ENCODE measurements at places on chromosomes 12 and 14.

DNA sequence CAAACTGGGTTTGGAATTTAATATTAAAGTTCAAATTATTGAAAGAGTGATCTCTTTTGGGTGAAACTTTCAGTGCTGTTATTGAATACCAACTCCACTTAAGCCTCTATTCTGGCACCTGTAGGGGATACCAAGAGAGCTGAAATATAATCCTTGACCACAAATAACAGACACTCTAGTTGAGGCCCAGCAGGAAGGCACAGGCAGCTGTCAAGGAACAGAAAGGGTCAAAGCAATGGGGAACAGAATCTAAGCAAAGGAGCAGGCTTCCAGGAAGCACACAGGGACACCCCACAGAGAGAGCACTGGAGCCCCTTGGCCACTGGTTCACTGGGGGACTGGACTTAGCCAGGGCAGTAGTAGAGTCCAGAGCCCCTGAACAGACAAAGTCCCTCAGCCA lies 120.9 kb upstream of the SFSWAP start:
- no peak for DNase-seq

DNA sequence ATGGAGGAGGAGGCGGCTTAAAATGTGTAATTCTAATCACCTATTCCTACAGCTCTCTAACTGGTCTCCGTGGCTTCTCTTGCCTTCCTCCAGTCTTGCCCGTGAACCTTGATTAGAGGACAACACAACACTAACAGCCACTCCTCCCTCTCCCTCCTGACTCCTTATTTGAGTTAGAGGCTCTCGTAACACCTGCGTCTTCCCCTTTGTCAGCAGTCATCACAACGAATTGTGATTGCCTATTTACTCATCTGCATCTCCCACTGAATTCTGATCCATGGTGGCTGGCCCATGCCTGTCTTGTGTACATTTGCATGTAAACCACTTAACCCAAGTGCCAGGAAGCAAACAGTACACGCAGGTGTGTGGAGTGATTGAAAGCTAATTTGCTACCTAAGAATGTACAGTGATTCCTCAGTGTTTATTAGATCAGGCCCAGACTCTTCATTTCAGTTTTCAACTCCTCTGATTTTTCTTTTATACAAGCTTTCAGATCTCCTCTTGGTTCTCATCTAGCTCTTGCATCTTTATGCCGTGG lies 154.5 kb downstream of the MON2 start:
- no peak for DNase-seq

DNA sequence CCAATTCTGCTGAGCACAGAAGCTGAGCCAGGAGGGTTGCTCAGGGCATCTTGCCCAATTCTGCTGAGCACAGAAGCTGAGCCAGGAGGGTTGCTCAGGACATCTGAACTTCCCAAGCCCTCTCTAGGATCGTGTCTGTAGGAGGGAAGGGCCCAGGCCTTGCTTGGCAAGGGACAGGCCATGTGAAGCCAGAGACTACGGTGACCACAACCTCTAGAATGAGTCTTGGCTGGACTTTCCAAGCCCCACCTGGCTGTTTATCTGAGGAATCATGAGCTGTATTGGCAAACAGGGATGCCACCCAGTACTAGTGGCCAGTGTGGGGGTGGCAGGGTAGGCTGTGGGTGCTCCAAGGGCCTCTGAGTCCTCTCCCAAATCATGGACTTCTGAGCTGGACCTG lies 7.7 kb upstream of the SERPINA6 start:
- no peak for DNase-seq

GRCh38 chr14:73283608-73284379 lies 46.5 kb downstream of the PAPLN start:
- no peak for DNase-seq

GRCh38 chr12:57130941-57131340 lies 2.7 kb downstream of the LRP1 start:
- DNase-seq, result no peak

- DNase-seq, result no peak
These were observed 48.2 kb upstream of the DYNC1H1 start for GRCh38 chr14:101915871-101916815.

DNA sequence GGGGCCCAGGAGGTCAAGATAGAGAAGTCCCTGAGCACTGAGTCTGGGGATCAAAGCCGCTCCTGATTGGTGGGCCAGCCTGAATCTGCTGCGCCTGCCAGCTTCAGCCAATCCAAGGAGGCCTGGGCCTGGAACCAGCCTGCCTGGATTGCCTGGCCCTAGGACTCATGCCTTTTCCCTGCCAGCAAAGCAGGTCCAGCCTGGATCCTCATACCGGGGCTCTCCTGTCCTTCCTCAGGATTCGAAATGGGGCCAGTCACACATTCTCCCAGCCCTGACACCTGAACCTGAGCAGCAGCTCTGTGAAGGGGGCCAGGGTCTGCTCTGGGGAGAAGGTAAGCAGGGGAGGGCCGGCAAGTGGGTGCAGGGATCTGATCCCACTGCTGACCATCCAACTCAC lies 81.9 kb downstream of the NINJ2 start:
- DNase-seq, result no peak

- no peak for DNase-seq
These were observed 49.4 kb downstream of the PITPNM2 start for GRCh38 chr12:123101526-123101925.

DNA sequence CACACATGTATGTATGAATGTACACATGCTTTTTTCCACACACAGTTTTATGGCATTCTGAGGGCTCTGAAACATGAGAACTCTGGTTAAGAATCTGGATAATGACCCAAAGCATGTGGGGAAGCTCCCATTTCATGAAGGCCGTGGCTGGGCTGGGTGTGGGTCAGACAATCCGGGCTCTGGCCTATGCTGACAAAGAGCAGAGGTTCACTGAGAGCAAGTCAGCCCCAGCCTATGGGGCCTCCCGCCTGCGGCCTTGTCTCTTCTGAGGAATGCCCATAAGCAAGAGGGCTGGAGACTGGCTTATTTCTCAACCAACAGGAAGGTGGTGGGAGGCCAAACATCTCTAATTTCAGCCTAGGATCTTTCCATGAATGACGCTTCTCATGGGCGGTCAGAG lies 8.5 kb downstream of the MYH6 start:
- no peak for DNase-seq

GRCh38 chr12:75820848-75821578 lies 210.6 kb downstream of the PHLDA1 start:
- no peak for DNase-seq

GRCh38 chr14:63941023-63941422 lies 88.2 kb downstream of the SYNE2 start:
- DNase-seq, result no peak

GRCh38 chr14:24279301-24280186 lies 8.1 kb upstream of the RABGGTA start:
- peak; percentile 76 for DNase-seq

GRCh38 chr14:103428723-103429556 lies 43.7 kb downstream of the MARK3 start:
- DNase-seq, result no peak

- DNase-seq, result no peak
These were observed 7.0 kb downstream of the AQP6 start for GRCh38 chr12:49979791-49980190.

- no peak for DNase-seq
These were observed 231.5 kb downstream of the SLC15A4 start for GRCh38 chr12:128592220-128592744.

GRCh38 chr14:77375973-77376770 lies 722 bp downstream of the TMED8 start:
- DNase-seq, result peak; percentile 79

GRCh38 chr12:46388427-46389021 lies 16.0 kb upstream of the SLC38A2 start:
- no peak for DNase-seq

DNA sequence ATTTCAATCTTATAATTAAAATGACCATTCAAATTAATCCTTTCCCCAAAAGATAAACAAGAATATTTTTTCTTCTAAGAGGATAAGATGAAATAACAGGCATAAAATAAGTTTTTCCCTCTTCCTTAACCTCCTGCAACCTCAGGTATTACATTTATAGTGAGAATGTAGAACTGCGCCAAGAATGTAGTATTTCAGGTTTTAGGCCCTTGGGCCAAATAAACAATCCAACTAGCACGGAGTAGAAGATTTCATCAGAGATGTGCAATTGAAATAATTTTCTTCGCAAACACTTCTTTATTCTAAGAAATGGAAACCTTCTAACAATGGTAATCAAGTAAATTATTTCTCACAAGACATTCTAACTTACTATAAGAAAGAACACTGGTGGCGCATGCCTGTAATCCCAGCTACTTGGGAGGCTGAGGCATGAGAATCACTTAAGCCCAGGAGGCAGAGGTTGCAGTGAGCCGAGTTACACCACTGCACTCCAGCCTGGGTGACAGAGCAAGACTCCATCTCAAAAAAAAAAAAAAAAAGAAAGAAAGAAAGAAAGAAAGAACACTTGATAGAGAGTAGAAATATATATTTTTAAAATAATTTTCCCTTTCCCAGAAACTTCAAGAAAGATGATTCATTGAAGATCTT lies 100.8 kb downstream of the TAOK3 start:
- DNase-seq, result no peak

- no peak for DNase-seq
These were observed 140.4 kb upstream of the MAX start for GRCh38 chr14:65242732-65243134.

- no peak for DNase-seq
These were observed 418.0 kb upstream of the SYT1 start for GRCh38 chr12:78446555-78446954.

GRCh38 chr14:71905860-71906259 lies 26.4 kb upstream of the RGS6 start:
- DNase-seq, result no peak

DNA sequence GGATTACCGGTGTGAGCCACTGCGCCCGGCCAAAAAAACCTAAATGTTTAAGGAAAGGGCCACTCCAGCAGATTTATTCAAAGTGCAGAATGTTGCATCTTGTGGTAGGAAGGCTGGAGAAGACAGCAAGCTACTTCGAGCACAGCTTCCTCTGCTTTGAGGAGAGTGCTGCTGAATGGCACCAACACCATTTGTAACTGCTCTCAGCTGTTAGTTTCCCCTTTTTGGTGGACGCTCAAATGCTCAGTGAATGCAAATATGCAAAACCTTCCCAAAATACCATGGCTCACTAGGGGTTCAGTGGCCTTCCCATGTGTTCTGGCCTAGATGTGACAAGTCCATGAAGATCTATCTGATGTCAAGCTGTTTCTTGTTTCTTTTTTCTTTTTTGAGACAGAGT lies 2.9 kb upstream of the TDRD9 start:
- no peak for DNase-seq

DNA sequence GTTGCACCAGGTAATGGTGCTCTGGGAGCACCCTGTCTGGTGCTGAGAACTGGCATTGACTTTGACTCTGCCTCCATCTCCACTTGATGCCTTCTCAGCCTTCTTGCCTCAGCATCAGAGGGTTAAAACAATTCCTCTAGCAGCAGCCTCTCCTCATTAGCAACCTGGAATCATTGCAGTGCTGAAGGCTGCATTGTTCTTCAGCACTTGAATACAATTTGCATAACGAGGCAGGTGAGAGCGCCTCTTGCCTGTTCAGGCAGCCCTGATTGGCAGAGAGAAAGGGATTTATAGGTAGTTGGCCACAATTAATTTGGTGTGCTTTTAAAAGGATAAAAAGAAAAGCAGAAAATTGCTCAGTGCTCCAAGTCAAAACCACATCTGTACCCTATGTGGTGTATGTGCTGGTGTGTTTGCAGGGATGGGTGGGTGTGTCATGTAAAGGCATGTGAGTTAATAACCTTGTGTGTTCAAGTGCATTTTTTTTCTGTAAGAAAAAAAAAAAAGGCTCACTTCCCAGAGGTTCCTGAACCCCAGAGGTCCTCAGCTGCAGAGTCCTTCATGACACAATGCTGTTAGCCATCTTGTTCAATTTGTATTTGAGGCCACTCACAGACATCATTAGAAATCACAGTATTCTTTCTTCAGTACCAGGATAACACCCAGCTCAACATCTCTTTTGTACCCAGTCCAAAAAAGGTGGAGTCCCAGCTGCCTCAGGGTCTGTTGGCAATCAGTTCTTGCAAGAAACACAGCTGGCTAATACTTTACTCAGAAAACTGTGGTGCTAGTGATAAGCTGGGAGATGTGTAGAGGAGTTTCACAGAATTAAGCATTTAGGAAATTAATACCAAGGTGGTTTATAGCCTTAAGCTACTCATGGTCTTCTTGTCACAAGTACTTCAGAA lies 385.6 kb downstream of the GRIN2B start:
- DNase-seq, result no peak

DNA sequence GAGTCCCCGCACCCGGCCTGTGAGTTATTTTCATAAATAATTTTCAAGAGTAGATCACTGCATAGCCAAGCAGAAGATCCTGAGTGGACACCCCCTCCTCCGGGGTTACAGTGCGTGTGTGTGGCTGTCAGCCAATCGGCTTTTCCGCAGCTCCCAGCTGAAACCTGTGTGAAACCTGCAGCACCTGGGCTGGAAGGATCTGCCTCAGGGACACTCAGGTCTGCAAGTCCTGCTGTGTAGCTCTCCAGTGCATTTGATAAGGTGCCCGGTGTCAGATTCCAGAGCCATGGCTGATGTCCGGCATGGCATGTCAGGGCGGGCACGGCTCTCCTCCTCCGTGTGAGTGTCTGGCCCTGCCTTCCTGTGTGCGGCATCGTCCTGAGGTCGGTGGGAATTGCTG lies 124.8 kb downstream of the GLT1D1 start:
- no peak for DNase-seq

- no peak for DNase-seq
These were observed 171.1 kb downstream of the RPAP3 start for GRCh38 chr12:47534695-47535094.

GRCh38 chr12:52003591-52003990 lies 3.2 kb upstream of the TAMALIN start:
- no peak for DNase-seq

DNA sequence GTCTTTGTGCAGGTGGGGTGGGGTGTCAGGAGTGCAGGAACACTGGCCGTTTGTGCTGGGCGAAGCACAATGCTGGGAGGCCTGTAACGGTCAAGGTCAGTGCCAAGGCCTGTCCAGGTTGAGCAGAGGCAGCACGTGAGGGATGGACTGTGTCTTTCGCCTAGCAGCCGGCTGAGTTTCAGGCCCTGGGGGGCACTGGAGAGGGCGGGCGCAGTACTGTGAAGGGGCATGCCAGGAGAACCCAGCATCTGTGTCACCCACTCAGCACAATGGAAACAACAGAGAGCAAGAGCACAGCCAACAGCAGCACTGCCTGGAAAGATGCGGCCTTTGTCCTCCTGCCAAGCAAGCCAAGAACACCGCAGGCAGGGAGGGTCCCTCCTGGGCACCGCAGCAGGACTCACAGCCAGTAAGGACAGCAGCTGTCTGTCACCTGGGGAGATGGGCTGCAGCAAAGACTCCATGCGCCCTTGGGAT lies 25.2 kb downstream of the SLC25A47 start:
- peak; percentile 4 for DNase-seq

GRCh38 chr12:42585154-42585840 lies 4.2 kb downstream of the PRICKLE1 start:
- no peak for DNase-seq

Measured in activated CD8-positive, alpha-beta memory T cell treated with anti-CD3 and anti-CD28 coated beads for 24 hours (primary cell).